Stimulated activated CD4-positive, alpha-beta T cell treated with anti-CD3 and anti-CD28 coated beads, TNF-alpha, amount 100 ng/mL, for 24 hours (primary cell): ENCODE measurements at places on chromosomes 13 and 19.

GRCh38 chr13:24616514-24616913 is 63.7 kb upstream of the ATP12A start:
- DNase-seq: no peak

DNA sequence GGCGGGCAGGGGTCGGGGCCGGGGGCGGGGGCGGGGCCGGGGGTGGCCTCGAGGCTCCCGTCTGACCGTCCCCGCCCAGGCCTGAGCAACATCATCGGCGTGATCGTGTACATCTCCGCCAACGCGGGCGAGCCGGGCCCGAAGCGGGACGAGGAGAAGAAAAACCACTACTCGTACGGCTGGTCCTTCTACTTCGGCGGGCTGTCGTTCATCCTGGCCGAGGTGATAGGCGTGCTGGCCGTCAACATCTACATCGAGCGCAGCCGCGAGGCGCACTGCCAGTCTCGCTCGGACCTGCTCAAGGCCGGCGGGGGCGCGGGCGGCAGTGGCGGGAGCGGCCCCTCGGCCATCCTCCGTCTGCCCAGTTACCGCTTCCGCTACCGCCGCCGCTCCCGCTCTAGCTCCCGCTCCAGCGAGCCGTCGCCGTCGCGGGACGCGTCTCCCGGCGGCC is 9.4 kb upstream of the CACNG6 start:
- DNase-seq: no peak

GRCh38 chr13:28282451-28282850 is 144.1 kb downstream of the PAN3 start:
- no peak for DNase-seq

DNA sequence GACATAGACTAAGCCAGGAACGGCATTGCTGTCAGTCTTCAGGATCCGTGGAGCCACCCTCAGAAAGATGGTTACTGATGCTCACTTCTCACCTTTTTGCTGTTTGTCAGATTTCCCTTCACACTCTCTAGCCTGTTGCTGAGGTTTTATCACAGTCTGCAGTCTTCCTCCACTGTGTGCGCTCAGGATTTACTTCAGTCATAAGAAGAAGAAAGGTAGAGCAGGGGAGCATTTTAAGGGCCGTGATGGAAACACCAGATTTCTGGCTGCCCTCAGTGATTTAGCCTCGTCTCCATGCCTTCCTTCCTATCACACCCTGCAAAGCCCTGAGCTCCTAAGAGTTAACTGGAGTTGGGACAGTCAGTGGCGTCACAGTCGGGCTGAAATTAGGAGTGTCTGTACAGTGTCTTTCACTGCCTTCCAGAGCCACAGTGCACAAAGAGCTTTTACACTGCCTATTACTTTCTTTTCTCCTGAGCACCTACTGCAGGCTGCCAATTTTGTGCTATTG is 60.0 kb upstream of the GPR183 start:
- no peak for DNase-seq

GRCh38 chr19:18322318-18322758 is 538 bp downstream of the LSM4 start:
- no peak for DNase-seq

DNA sequence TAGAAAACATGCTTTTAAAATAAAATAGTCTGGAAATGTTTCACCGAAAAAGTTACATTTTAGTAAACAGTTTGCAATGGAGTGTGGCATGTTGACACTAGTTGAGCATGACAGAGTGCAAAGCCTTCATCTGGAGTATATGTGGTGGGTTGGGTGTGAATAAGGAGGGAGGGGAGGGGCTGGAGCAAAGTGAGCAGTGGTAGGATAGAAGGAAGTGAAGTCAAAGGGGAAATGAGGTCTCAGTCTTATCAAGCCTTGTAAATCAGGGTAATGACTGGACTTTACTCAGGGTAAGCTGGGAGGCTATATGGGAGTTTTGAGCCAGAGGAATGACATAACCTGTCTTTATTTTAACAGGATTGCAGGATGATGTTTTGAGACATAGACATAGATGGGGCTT is 222.8 kb downstream of the PCDH20 start:
- DNase-seq: no peak

DNA sequence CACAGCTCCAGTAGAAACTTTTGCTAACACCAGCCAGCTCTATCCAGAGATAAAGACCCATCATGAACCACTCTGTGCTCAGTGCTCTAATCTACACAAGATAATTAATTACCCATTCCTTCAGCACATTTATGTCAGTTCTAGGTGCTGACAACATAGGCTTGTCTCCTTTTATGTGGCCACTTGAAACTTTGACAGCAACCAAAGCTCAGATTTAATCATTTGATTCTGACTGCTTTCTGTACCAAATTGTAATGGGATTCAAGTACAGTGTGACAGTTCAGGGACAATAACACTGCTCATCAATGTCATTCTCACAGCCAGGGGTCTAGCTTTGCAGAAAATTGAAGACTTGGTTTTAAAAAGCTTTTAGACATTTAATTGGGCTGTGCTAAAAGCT is 266.6 kb downstream of the KCTD12 start:
- DNase-seq: no peak

DNA sequence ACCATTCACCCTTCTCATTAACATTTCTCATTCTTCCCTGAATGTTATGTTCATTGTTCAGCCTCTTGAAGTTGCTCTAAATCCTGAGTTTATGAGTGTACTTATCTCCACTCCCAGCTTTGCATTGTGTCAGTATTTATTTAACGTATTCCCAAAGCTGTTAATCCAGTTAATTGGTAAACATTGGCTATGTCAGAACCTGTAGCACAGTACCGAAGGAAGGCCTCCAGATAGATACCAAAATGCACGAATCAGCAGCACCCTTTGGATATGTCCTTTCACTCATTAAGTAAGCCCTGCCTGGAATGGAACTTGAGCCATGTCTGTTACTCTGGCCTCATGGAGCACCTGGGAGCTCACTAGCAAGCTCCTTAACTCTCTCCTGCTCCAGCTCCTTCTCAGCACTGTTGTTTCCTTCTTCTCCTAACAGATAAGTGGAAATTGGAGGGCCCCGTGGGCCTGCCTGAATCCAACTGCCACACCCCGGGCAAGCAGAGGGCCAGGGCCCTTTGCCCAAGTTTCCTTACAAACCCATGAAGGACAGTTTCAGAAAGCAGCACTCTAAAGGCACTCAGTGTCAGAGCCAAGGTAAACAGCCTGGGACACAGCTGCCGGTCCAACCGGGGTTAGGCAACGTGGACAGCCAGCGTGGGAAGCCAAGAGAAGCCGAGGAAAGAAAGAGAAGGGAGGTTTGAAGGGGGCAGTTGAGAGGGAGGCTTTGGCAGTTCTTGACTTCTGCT is 155.0 kb upstream of the SERP2 start:
- DNase-seq: no peak

DNA sequence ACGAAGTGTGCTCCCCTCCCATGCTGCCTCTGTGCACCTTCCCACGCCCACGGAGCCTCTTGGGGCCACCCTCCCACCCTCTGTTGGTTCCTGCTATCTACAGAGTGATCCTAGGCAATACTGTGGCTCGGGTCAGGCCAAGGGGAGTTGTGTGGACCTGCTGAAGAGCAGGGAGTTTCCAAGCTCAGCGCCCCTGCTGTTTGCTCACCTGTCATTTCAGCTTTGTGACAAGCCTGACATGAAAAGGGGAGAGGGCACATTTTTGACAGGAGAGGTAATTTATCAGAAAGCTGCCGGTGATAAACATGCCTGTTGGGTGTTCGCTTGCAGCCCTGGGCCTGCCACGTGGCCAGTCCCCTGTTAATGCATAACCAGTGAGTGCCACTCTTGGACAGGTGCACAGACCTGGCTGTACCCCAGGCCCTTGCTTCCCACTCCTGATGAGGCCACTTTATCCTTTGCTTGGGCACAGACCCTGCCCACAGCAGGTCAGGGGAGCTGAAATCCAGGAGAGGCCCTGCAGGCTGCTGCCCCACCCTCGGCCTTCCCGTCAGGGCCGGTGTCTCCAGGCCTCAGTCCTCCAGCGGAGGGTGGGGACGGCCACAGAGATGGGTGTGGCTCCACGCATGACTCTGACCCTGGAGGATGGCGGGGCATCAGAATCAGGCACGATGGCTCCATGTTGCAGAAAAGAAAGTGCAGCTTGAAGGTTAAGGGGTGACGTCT is 201.5 kb upstream of the GPR12 start:
- no peak for DNase-seq

DNA sequence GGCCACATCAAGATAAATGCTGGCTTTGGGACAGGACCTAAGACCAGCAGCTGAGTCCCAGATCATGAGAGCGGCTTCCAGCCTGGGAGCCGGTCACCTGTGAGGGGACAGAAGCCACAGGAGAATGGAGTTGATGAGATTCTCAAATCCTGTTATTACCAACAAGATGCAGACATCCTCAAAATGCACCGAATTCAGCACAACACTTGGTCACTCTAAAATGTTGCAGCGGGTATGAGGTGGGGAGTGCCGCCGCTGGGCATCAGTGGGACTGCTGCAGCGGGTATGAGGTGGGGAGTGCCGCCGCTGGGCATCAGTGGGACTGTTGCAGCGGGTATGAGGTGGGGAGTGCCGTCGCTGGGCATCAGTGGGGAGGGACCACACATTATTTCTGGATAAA is 21.2 kb downstream of the RANBP3 start:
- no peak for DNase-seq

GRCh38 chr19:58434217-58434616 is 5.7 kb downstream of the ZNF132 start:
- no peak for DNase-seq

DNA sequence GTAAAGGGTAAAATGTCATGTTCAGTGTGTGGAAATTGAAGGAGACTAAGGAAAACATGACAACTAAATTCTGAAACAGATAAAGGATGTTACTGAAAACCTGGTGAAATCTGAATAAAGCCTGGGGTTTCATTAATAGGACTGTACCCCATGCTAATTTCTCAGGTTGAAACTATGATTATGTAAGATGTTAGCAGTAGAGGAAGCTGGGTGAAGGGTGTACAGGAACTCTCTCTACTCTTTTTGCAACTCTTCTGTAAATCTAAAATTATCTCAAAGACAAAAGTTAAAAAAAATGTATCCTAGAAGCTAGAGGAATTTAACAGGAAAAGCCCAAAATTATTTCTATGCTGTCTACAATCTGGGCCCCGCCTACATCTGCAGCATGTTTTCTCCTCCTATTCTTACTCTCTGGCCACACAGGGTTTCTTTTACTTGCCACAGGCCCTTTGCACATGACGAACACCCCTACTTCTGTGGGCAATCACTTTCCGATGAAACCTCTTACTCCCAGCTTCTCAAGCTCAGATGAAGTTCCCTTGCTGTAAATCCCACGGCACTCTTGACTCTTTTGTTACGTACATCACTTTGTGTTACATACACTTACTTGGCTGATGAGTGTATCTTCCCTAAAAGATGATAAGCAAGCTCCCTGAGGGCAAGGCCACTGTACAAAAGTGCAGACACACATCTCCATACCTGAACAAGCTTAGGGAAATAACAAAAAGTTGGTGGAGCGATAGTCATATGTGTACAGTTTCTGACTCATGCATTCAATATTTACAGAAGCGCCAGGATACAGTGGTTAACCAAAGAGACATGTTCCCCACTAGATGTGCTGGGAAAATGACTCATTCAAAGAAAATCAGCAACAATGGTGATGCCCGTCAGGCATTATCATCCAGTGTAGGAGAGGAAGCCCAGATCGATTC is 32.6 kb downstream of the RUBCNL start:
- DNase-seq: no peak

DNA sequence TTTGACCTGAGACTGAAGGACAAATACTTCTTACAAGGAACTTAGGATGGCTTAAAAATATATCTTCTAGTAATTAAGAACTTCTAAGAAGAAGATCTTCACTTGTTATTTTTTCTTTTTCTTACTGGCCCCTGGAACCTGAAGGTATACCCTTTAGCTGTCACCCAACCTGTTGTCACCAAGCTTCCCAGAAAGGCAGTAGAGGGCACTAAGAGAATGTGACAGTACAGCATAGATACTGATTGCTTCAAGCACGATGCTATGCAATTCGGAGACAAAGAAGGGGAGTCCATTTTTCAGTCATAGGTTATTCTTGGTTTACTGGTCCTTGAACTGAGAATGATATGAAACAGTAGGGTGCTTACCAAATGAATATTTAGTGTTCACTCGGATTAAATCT is 208.3 kb upstream of the PCDH9 start:
- no peak for DNase-seq

DNA sequence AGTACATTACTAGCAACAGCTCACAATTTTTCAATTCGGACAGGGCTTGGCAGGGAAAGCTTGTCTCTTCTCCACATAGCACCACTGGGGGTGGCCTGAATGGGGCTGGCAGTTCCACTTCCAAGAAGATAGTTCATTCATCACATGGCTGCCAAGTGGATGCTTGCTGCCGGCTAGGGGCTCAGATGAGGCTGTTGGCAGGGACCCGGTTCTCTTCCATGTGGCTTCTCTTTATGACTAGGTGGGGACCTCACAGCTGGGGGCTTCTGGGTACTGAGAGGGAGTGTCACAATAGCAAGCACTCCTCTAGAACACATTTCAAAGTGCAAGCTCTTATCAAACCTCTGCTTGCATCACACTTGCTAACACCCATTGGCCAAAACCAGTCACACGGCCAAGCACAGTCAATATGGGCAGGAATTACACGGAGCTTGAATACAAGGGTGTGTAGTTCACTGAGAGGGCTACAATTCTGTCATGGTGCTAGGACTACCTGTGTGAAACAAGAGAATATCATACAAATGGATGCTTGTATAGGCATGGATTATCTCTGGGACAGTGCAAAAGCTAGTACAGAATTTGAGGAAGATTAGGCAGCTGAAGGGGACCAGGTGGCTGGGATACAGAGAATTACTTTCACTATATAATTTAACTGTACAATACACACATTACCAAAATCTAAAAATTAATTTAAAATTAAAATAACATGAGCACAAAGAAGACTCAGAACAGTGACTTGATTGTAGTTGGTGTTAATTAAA is 32.3 kb downstream of the ATP7B start:
- no peak for DNase-seq

DNA sequence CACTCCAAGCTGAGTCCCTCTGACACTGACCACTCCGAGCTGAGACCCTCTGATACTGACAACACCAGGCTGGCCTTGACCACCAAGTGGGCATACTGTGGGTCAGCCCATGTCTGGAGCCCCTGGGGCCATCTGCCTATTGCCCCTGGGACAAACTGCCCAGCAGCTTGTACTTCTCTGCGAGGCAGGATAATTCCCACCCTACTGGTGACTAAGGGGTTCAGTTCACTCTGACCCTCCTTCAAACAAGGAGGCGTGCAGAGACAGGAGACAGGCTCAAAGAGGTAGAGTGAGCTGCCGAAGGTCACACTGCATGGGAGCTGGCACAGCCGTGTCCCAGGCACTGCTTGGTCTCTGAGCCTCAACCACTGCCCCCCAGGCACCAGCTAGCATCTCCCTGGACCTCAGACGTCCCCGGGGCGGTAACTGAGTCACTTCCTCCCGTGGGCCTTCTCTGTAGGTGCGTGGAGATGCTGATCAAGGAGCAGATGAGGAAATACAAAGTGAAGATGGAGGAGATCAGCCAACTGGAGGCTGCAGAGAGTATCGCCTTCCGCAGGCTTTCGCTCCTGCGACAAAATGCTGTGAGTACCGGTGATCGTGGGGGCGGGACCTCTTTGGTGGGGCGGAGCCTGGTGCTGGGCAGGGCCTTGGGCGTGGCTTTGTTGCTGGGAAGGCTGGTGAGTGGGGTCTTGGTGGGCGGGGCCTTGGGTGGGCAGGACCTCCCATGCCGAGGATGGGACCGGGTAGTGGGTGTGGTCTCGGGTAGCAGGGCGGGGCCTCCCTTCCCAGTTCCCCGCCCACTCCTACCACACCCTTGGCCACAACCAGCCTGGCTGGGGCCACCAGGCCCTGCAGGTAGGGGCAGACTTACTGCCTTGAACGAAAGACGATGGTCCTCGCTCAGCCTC is 5.8 kb upstream of the USE1 start:
- peak; percentile 65 for DNase-seq

GRCh38 chr13:31862828-31863227 is 123.5 kb downstream of the RXFP2 start:
- DNase-seq: no peak
